Heart right ventricle (tissue), 16 donors: ENCODE measurements at places on chromosomes 12 and 14.

DNA sequence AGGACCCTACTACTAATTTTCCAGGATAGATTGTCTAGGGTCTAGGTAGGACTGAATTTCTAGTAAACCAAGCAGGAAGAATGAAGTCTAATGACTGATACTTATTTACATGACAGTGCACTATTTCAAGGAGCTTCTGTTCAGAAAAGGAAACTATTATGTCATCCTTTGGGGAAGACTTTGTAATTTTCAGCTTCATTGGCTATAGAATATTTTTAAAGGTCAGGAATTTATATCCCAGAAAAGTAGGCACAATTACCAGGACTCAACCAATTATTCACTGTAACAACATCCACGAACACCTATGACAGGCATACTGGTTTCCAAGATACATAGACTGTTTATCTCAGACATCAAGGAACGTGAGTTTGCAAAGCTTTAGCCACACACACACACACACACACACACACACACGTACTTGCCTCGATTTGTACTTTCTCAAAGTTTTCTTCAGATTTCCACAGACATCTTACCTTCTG, 23.2 kb downstream of the OR6S1 start:
- DNase-seq = no peak

- DNase-seq = peak; percentile 43
These were observed 5.9 kb downstream of the KLHL33 start for GRCh38 chr14:20429801-20430669.

GRCh38 chr12:10304161-10304574, 3.5 kb upstream of the KLRD1 start:
- DNase-seq = no peak

- no peak for DNase-seq
These were observed 4.4 kb upstream of the C1RL start for GRCh38 chr12:7113389-7113871.

- DNase-seq = no peak
These were observed 16.3 kb upstream of the ABHD12B start for GRCh38 chr14:50855558-50855957.
